ENCODE measurements at places on chromosomes 13 and 19.

- no peak for DNase-seq
Measured at GRCh38 chr13:44116562-44117332, 237.0 kb downstream of the LACC1 start.

DNA sequence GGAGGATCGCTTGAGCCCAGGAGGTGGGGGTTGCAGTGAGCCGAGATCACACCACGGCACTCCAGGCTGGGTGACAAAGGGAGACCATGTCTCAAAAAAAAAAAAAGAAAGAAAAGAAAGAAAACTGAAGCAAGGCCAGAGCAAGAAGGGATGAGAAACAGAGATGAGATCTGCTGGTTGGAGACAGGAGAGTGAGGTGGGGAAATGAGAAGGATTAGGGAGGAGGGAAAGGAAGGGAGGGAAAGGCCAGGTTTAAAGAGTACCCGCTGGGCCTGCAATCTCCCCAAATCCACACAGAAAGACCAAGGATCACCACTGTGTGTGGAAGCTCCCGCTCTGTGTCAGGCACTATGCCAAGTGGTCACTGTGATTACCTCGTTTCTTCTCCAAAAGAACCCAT, 16.3 kb upstream of the LYPD3 start:
- DNase-seq: no peak

DNA sequence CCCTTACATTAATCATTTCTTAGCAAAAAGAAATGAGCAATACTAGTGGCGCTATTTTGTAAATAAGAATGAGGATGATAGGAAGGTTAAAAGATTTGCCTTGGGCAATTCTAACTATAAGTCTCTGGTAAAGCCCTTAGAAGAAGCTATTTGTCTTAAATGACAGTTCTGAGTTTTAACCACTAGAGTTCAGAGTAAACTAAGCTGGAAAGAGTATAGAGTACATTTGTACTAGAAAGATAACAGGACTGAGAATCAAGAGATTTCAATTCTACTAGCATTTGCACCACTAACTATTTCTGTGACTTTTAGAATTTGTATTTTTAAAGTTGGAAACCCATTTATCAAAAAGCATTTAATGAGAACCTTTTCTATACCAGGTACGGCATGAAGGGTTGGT, 750.3 kb downstream of the OLFM4 start:
- DNase-seq: no peak

GRCh38 chr13:84973661-84974060, 825.6 kb downstream of the SLITRK6 start:
- no peak for DNase-seq

DNA sequence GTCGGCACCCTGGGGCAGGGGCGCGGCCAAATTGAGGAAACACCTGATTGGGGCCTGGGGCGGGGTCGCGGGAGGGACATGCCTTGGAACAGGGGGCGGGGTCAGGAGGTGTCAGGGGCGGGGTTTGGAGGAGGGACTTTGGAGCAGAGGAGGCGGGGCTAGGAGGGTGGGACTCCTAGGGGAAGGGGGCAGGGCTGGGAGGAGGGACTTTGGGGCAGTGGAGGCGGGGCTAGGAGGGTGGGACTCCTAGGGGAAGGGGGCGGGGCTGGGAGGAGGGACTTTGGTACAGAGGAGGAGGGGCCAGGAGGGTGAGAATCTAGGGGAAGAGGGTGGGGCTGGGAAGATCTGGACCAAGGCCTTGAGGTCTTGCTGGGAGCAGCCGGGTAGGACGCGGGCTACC, 21.9 kb downstream of the GRIN2D start:
- DNase-seq: peak; percentile 51

DNA sequence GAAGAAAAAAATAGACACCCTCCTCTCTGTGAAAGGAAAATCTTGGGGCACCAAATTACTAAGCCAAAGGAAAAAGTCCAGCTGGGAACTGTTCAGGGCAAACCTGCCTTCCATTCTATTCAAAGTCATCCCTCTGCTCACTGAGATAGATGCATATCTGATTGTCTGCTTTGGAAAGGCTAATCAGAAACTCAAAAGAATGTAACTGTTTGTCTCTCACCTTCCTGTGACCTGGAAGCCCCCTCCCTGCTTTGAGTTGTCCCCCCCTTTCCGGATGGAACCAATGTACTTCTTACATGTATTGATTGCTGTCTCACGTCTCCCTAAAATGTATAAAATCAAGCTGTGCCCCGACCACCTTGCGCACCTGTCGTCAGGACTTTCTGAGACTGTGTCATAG, 216.0 kb upstream of the SOX1 start:
- no peak for DNase-seq

DNA sequence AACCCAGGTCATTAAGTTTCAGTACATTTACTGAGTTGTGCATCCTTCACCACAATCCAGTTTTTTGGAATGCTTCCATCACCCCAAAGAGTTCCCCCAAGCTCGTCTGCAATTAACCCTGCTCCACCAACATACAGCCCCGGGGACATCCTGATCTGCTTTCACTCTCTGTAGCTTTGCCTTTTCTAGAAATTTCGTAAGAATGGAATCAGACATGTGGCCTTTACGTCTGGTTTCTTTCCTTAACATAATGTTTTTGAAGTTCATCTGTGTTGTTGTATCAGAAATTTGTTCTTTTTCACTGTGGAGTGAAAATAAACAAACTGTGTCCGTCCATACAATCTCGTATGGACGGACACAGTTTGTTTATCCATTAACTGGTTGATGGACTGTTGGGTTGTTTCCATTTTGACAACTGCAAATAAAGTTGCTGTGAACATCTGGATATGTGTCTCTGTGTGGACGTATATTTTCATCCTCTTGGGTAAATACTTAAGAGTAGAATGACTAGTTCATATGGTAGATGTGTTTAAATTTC, 2.9 kb downstream of the KLHL26 start:
- DNase-seq: no peak

DNA sequence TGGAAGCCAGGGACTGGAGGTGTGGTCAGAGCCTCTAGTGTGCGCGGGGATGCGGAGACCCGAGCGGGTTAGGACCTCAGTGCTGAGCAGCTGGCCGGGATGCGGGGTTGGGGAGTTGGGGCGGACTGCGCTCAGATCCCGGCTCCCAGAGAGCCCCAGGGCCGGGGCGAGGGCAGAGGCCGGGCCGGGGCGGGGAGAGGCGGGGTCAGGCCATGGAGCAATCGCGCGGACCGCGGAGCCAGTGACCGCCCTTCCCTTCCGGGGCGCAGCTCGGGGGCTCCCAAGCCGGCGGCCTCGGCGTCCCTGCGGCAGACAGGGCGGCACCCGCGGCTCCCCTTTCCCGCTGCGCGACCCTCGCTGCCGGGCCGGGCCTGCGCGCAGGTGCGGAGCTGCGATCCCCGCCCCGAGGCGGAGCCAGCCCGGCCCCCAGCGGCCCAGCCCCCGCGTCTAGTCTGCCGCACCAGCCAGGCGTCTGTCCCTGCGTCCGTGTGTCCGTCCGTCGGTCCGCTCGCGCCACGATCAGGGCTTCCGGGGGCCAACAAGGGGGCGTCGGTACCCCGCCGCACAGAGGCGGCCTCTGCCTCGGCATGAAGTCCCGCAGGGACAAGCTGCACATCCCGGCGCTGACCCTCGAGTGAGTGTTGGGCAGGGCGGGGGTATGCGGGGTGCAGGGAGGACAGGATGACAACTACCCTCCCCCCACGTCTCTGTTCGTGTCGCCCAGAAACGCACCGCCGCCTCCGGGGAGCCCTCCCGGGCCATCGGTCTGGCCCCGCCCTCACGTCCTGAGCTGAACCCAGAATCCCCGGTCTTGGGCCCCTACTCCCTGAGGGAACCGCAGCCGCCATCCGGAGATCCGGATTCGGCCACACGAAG, 12.4 kb downstream of the MAST3 start:
- DNase-seq: no peak

DNA sequence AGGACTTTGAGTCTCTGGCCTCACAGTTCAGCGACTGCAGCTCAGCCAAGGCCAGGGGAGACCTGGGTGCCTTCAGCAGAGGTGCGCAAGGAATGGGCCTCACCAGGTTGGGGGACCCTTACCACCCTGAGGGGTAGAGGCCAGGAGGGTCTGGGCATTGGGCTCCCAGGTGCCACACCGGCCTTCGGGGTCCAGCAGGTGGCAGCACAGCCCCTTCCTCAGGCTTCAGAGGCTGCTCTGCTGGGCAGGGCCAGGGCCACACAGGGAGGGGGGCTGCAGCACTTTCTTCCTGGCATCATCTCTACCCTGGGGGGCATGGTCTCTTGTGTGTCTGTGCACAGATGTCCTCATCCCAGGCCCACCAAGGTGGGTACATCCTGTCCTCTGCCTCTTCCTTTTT, 12.9 kb downstream of the PIN1 start:
- DNase-seq: peak; percentile 20

DNA sequence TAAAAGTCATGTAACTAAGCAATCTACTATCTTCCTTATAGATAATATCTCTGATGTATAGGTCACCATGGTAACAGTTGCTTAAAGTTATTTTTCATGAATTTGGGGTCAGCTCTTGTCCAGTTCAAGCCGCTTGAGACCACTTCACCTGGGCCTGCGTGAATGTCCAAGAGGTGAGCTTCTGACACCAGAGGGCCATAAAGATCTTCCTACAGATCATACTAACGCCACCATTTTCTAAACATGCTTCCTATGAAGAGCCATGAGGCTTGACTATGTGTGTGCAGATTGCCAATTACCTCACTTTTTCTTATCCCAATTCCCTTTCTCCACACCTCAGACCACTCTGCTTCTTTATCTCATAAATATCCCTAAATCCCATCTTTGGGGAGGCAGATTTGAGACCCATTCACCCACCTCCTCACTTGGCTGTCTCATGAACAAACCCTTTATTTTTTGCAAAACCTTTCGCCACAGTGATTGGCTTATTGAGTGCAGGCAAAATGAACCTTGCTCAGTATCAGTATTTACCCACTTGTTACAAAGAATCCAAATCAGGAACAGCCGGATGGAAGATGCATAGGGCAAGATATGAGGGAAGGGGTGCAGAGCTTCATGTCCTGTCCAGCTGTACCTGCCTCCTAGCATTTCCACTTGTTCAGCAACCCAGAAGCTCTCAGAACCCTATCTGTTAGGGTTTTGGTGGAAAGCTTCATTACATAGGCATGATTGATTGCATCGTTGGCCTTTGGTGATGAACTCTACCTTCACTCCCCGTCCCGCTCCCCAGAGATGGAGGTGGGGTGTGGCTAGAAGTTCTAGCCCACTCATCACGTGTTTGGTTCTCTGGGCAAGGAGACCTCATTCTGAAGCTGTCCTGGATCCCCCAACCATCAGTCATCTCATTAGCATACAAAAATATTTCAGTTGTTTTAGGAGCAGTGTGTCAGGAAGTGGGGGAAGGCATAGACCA, 34.2 kb downstream of the FAM187B start:
- no peak for DNase-seq

DNA sequence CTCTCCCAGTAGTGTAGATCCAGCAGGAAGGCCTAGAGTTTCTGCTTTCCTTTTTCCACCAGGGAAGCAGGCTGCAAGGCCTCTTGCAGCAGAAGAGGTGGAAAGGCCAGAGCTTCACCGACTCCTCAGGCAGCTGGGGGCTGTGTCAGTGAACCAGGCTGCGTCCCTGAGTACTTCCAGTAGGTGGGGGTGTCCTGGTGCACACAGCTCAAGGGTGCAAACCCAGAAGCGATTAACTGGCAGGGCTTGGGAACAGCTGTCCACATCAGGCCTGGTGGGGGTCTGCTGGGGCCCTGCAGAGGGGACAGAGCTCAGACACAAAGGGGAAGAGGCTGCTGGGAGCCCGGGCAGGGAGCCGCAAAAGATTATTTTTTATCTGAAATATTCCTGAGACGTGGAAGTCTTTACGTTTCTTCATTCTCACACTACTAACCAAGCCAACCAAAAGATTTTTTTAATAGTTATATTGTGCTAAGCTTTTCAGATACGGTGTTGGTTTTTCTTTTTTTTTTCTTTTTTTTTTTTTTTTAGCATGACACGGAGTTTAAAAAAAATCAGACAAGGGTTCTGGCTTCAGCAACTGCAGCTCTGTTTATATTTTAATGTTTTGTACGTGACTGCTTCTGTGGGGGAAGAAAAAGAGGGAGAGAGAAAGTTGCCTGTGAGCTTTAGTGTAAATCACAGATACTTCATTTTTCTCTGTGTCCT, 11.0 kb downstream of the TSHZ3 start:
- no peak for DNase-seq
